ENCODE measurements at places on chromosomes 6 and 20.
A peak's percentile ranks its signal among the peaks of the same experiment; 100 is the strongest.

DNA sequence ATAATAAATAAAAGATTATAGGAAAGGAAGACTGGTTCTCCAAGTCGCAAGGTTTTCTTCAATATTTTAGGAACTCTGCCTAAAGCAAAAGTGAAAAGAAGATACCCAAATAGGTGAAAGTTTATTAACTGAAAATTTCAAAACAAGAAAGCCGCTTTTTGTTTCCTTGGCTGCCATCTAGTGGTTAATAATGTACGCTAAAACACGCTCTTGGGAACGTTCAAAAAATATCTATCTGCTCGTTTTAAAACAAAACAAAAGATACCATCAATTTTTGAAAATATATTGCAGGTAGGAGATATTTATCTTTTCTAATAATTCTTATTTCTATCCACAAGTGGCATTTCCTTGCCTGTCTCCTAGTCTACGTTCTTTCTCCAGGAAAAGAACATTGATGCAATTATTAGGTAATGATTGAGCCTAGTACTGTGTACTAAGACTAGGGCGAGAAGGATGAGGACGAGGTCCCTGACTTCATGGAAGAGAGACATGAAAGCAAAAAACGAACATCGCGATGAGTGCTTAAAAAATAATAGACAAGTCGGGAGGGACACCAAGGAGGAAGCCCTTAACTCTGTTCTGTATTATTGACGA, 97.2 kb downstream of the SPTLC3 start:
- DNase-seq, result no peak

DNA sequence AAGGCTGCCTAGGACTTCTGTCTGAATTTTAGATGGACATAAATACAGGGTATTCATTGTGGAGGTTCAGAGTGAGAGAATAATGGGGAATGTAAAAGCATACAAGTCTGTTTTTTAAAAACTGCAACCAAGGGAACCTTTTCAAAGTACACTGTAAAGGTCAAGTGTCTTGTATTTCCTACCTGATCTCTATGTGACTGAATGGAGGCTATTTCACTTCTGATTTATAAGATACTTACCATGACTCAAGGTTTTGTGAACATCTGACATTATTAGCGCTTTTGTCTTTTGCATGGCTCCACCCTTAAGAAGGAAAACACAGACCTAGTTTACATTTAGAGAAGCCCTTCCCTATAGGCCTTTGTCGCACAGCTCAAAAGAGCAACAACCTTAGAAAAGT, 126.5 kb downstream of the ZFAND3 start:
- no peak for DNase-seq

DNA sequence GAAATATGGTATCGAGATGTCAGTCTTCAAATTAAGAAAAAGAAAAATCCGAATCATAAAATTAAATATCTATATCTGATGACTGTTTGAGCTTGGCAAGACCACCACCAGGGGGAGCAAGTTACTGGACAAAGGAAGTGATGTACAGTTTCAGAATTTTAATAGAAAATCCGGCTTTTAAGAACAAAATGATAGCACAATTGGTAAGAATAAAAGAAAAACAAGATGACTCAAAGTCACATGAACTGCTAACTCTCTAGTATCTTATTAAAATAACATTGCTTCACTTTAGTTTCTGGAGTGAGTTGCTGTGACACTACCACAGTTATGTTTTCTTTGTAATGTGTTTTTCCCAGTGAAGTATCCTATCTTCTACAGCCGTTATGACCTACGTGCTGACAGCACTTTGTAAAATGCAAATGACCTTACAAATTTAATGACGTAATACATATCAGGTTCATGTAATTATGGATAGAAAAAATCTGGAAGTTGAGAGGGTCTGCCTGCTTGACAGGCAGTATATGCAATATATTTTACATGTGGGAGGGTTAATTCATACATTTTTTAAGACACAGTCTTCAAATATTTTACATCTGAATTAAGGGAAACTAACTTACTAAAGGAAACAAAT, 405.3 kb upstream of the HS3ST5 start:
- DNase-seq, result peak; percentile 0

DNA sequence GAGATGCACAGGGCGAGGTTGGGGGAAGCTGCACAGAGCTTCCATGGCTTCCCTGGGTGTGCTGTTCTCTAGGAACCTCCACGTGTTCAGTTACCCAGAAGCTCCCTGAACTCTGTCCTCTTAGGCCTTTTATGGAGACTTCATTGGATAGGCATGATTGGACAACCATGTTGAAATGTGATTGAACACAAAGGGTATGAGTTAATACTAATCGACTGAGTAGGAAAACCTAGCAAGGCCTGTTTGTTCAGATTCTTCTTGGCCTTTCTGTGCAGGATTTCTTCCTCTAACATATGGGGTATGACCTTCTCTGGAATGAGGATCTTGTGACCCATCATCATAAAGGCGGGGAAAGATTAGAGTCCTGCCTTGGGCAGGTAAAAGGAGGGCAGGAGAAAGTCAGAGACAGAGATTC, 70.7 kb upstream of the SMIM29 start:
- no peak for DNase-seq

DNA sequence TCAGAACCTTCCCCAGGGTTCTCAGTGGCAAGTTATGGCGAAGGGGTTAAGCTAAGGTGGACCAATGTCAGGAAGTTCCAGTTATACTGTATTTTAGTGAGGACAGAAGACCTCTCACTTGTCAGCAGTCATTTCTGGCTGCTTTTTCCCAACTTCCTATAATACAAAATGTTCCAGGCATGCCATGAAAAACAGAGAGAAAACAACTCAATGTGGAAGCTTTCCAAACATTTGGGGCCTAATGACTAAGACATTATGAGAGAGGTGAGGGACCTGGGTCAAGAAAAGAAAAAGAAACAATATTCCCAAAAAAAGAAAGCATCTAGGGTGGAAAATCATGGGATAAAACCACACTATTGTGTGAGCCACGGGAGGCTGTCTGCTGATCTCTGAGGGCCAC, 99.9 kb upstream of the MAP3K4 start:
- no peak for DNase-seq
